ENCODE measurements at places on chromosomes 7 and 10.

GRCh38 chr7:46343802-46344201 is 422.7 kb upstream of the IGFBP3 start:
- DNase-seq: no peak

- DNase-seq: no peak
Measured at GRCh38 chr7:86706406-86706805, 62.7 kb downstream of the GRM3 start.

GRCh38 chr10:60461688-60462087 is 72.0 kb upstream of the ANK3 start:
- DNase-seq: no peak

DNA sequence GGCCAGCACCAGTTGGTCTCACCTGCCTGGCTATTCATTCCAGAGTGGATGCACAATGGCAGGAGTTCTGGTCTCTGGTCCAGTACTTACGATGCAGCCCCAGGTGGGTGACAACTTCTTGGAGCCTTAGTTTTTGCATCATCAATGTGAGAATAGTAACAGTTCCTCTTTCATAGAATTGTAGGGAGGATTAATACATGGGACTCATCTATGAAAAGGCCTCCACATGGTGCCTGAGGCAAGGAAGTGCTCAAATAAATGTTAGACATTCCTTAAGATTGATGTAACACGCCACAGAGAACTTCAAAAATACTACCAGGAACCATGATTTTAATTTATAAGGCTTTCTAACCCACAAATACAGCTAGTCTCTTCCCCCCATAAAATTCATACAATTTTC is 120.1 kb upstream of the CHST15 start:
- DNase-seq: no peak

DNA sequence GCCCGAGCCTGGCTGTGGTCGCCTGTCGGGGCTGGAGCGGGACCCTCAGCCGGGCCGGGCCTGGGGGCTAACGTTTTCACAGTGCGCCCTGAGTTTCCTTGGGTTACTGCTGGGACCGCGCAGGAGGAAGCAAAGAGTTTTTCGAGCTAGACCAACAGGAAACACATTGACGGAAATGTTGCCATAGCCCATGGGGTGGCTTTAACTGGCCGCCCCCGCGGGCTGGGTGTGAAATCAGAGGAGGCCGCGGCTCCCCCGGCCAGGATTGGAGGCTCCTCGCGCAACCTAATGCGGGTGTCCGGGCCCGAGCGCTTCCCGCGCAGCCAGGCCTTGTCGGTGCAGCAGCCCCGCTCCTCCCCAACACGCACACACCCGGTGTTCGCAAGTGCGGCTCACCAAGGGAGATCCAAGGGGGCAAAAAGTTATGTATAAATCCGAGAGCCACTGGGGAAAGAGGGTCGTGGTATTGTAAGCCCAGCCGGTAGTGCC is 1.9 kb downstream of the HHEX start:
- DNase-seq: no peak

DNA sequence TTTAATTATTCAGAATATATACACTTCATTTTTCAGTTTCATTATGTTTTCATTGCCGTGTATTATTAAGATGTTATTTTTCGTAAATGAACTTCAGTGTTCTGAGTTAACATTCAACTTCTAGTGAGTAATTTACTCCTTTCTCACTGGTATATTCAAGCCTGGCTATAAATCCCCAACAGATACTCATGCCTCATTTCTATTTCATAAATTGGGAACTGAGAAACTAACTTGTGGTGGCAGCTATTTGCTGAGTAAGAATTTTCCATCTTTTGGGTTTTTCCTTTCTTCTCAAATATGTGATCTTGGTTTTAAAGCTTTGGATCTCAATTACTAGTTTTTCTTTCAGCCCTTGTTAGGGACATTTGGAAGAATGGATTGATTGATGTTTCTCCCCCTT is 281.1 kb downstream of the CDK14 start:
- DNase-seq: no peak

DNA sequence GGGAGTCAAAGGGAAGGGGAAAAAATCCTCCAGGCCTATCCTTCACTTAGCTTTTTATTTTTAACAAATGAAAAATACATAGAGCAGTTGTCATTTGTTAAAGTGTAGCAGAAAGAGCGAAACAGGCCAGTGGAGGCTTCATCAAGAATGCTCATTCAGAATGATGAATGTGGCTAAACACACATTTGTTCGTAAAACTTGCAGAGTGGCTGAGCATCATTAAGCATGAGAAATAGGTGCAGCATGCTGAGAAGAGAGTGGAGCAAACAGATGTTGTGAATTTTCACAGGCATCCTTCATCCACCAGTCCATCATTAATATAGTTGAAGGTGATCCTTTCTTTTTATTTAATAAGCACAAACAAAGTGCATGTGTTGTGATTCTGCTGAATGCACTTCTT is 407.6 kb downstream of the LRMDA start:
- DNase-seq: no peak

DNA sequence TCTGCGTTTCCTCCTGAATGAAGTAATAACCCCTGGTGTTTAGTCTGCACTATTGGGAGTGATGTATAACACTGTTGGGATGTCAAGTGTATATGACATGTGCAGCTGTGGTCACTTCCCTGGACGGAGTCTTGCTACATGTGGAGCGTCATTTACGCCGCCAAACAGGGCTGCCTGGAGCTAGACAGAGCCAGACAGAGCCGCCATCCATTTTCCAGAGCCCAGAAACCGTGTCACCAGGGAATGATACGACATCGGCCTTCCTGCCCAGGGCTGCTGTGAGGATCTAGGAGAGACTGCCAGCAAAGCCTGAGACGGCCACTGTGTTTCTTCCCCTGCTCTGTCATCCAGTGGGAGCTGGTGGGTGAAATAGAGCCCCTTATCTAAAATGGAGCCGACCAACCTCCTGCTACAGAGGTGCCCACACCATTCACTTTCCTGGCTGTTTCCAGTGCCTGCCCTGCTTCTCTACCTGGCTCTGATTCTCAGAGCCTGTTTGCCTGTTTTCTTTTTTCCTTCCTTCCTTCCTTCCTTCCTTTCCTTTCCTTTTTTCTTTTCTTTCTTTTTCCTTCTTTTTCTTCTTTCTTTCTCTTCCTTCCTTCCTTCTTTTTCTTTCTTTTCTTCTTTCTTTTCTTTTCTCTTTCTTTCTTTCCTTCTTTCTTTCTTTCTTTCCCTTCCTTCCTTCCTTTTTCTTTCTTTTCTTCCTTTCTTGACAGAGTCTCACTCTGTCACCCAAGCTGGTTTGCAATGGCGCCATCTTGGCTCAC is 13.3 kb upstream of the FGFR2 start:
- no peak for DNase-seq

DNA sequence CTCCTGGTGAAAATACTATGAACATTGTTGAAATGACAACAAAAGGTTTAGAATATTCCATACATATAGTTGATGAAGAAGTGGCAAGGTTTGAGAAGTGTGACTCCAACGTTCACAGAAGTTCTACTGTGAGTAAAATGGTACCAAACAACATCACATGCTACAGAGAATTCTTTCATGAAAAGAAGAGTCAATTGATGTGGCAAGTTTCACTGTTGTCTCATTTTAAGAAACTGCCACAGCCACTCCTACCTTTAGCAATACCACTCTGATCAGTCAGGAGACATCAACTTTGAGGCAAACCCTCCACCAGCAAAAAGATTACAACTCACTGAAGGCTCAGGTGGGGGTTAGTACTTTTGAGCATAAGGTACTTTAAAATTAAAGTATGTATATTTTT is 693.3 kb downstream of the GRID1 start:
- DNase-seq: no peak

GRCh38 chr7:22784346-22784745 is 38.3 kb downstream of the TOMM7 start:
- no peak for DNase-seq

GRCh38 chr7:47588704-47589225 is 6.9 kb upstream of the TNS3 start:
- DNase-seq: no peak

DNA sequence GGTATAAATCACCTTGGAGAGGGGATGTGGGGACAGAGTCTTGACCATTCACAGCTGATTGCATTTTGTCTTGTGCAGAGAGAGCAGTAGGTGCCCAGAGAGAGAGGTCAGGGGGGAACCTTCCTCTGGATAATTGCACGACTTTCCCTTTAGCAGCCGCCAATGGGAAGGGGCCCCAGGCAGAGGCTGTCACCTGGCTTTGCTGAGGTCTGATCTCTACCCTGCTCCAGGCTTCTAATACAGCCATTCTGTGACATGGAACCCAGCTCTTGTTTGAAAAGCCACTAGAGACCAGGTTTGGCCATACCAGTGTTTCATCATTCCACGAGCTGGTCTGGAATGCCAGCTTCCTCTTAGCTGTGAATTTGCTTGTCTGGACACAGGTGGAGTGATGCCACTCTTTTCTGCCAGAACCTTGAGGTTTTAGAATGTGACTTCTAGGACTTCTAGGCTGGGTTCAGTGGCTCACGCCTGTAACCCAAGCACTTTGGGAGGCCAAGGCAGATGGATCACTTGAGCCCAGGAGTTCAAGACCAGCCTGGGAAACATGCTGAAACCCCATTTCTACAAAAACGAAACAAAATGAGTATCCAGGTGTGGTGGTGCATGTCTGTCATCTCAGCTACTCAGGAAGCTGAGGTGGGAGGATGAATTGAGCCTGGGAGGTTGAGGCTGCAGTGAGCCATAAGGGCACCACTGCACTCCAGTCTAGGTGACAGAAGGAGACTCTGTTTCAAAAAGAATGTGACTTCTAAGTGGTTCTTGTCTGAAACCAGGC is 159.9 kb downstream of the CAMK1D start:
- DNase-seq: no peak

DNA sequence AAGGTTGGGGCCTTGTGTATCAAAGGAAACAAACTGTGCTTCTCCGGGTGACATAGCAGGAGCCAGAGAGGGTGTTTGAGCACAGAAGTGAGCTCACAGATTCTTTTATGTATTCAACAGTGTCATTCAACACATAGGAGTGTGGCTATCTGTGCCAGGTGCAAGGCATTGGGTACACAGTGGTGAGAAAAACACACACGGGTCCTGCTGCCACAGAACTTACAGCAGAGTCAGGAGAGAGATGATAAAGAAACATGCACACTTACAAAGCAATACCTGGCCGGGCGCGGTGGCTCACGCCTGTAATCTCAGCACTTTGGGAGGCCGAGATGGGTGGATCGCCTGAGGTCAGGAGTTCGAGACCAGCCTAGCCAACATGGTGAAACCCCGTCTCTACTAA is 16.3 kb upstream of the ECHDC3 start:
- no peak for DNase-seq

- no peak for DNase-seq
Measured at GRCh38 chr7:98559958-98560357, 57.1 kb upstream of the NPTX2 start.

DNA sequence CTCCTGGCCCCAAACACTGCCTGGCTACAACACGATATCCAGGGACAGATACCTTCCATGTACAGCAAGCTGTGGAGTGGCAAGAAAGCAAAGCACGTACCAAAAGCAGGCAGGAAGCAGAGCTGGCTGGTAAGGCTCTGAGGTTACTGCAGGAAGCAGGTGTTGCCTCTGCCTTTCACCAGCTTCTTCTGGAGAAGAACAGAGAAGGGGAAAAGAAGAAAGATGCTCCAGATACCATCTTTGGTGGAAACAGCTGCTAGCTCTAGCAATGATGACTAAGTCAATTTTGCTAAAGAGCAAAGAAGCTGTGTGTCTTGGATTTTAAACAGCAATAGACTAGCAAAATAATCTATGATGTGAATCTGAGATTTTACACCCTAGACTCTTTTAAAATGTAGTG is 34.9 kb upstream of the PRSS1 start:
- DNase-seq: no peak

- no peak for DNase-seq
Measured at GRCh38 chr7:156625580-156625979, 15.0 kb upstream of the RNF32 start.

- DNase-seq: no peak
Measured at GRCh38 chr10:79342811-79343561, 4.3 kb upstream of the PPIF start.

- DNase-seq: no peak
Measured at GRCh38 chr7:73585196-73585595, 6.8 kb upstream of the TBL2 start.

DNA sequence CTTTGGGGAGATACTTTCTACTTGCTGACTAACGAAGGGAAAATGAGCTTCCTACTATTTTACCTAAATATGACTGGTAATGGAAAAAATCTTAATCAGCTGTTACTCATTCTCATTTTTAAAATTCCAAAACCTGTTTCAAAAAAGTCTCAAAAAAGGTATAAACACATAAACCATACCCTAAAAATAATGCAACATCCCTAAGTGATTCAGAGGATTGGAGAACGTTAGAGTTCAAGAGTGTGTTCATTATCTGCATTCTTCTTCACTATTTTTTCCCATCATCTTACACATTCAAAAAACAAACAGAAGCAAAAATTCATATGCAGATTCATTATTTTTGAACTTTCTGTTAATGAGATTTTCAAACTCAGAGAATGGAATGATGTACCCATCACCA is 150.4 kb upstream of the GNAI1 start:
- no peak for DNase-seq

GRCh38 chr7:127390186-127390816 is 2.2 kb downstream of the ZNF800 start:
- no peak for DNase-seq

GRCh38 chr10:77381750-77382149 is 255.9 kb downstream of the KCNMA1 start:
- no peak for DNase-seq

- DNase-seq: no peak
Measured at GRCh38 chr10:5423771-5424170, 11.4 kb downstream of the NET1 start.

DNA sequence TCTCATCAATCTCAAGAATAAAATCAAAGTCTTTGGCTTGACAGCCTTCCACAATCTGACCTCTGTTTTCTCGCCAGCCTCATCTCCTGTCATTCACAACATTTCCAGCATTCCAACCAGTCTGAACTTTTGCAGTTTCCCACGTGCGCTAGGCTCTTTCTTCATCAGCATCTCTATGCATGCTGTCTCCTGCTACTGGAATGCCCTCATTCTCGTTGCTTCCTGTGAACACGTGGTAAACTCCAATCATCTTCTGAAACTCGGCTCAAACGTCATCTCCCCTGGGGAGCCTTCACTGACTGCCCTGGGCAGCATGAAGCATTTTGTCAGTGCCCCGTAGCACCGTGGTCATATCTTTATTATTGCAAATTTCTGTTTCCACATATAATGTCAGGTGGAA is 12.2 kb upstream of the RSBN1L start:
- DNase-seq: peak; percentile 56

DNA sequence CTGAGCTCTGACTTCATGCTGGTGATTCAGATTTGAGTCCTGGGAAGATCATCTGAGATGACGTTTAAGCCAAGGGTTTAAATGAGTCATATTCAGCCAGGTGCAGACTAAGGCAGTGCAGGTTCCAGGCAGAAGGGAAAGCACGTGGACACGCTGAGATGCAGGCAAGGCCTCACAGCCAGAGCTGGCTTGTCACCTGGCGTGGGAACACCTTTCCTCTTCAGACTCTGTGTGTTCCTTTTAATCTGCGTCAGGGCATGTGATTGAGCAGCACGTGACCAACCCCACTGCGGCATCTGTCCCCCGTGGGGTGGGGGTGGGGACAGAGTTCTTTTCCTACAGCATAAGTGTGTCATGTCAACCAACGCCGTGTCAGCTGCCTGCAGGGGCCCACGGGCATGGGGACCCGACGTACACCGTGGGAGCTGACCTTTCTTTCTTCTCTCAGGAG is 10.7 kb upstream of the IDI2 start:
- no peak for DNase-seq

GRCh38 chr10:62779487-62780248 is 24.9 kb upstream of the ADO start:
- DNase-seq: no peak
